Muscle of leg (tissue), 16 donors: ENCODE measurements at places on chromosomes 7 and 10.
A peak's percentile ranks its signal among the peaks of the same experiment; 100 is the strongest.

- DNase-seq: no peak
These were observed 25.7 kb upstream of the CDK14 start for GRCh38 chr7:90570373-90570959.

DNA sequence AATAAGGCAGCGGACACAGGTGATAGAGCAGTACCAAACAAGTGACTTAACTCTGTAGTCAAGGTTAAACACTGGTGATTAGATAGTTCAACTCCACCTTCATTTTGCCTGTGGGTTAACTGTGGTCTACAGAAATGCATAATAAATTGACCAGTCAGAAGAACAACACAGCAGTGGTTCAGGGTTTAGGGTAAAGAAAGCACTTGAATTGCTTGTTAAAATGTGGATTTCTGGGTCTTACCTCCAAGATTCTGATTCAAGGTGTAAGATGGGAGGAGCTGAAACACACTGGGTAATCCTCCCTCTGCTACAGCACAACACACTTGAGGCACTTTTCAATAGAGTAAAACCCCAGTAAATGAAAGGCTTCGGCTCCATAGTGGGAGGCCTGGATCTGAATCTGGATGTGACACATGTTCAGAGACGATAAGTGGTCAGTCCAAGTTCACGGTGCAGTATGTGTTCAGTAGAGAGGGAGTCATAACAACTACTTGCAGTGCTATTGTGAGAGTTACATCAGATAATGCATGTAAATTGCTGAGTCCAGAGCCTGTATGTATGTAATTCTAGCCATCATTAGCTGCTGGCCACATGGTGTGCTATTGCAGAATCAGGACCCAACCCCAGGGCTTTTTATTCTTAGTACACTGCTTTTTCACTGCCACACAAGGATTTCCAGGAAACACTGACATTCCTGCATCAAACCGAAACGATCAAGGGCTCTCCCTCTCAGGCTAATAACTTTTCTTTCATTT lies 141.7 kb downstream of the SORCS1 start:
- DNase-seq: no peak

- DNase-seq: no peak
These were observed 292.4 kb upstream of the NFE2L3 start for GRCh38 chr7:25859412-25860274.

GRCh38 chr10:49324711-49325110 lies 25.7 kb downstream of the C10orf71 start:
- DNase-seq: no peak

DNA sequence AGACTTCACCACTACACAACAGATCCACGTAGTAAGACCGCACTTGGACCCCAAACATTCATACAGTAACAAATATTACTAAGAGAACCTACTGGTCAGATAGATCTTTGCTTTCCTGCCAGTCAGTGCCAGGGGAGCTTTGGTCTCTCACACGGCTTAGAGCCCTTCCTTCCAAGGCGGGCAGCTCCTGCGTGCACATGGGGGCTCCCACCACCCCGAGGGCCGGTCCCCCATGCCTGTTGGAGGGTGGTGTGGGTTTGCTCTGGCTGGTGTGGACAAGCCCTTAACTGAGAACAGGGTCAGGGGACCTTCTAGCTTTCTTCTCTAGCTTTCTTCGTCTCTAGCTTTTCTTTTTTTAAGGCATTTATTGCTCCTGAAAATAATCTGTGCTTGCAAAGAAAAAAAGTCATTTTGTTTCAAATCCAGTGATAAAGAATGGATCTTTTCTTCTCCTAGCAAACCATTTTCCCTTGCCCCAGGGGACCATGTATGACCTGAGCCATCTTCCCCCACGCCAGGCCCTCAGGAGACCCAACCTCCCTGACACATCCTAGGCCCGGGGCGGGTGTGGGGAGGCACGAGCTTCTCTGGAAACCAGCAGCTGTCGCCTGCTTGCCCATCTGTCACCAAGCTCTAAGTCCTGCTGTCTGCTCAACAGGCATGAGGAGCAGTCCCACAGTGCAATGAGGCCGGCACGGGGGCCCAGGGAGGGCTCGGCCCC lies 591.1 kb downstream of the PTPRN2 start:
- peak; percentile 17 for DNase-seq
